Stimulated activated naive CD8-positive, alpha-beta T cell treated with anti-CD3 and anti-CD28 coated beads, Interleukin-15, amount 100 ng/mL, for 72 hours (primary cell): ENCODE measurements at places on chromosomes 11 and 22.

- no peak for DNase-seq
These were observed 62.1 kb upstream of the PHOX2A start for GRCh38 chr11:72305891-72306585.

GRCh38 chr11:100543386-100543785, 143.7 kb upstream of the ARHGAP42 start:
- no peak for DNase-seq

DNA sequence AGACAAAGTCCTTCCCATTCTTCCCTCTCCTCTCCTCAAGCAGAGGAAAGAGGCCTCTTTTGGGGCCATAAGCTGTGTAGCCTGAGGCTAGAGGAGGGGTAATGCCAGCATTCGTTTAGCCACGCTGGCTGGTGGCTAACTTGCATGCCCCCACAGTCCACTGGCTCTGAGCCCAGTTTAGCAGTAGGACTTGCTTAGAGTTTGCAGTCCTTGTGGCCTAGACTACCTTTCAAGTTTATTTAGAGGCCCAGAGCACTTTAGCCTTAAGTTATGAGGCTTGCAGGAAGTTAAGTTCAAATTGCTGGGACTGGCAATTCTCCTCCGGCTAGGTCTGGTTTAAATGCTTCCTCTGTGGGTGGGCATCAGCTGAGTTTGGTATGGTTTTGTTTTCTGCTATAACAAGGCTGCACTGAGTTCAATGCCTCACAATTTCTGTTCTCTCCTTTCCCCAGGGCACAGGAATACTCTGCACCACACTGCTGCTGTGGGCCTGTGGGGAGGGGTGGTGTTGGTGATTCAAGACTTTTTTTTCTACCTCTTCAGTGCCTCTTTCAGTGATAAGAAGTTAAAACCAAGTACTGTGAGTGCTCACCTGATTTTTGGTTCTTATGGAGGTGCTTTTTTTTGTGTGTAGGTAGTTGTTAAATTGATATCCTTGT, 281.0 kb upstream of the C11orf87 start:
- no peak for DNase-seq

DNA sequence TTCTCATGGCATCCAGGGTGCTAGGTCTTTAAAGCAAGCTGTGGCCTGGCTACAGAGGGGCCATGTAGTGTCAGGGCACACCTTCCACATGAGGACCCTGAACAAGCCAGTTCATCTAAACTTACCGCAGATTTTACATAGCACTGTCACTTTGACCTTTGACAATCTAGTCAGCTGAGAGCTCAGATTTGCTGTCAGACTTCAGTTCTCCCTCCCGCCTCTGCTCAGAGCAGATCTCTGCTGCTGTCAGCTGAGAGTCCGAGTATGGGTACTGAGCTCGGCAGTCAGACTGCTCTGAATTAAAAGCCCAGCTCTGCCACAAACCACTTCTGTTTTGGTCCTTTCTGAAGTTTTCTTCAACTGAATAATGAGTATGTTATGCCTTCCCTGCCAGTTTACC, 507.1 kb downstream of the SOX6 start:
- DNase-seq = no peak

DNA sequence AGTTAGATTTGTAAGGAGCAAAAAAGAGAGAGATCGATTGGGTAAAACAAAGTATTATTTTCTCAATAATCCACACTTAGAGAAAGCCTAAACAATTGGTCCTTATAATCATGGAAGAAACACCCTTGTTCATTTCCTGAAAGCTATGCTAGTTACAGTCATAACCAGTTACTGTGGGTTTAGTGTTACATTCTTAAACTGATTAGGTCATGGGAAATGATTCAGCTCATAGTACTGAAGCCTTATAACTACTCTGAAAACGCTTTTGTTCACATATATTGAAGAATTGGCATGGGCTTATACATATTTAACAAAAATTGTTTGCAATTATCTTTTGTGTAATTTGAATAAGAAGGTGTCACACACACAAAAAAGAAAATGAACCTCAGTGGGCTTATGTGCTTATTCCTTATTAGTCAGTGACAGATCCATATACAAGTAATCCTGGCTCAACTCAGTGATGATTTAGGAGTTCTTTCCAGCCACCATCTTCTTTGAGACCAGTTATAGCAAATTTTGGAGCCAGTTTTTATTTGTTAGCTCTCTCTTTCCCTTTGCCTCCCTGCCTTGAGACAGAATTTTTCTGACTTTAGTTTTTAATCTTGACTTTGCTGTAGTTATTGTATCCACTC, 198.5 kb upstream of the CTSC start:
- DNase-seq = no peak

DNA sequence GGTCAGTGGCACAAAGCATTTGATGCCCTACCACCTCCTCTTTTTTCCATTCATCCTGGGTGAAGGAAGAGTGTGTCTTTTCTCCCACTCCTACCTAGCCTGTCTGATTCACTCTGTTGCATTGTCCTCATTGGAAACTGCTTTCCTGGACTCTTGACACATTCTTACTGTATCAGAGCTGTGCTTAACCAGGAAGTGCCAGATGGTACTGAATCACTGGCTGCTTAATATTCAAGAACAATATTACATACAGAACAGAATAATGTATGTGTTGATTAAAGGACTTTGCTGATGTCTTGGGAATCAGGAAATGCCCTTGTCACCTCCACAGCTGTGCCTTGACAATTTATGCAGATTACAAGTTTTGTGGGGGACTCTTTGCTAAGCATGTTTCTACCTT, 44.4 kb downstream of the SVIP start:
- DNase-seq = no peak

GRCh38 chr11:94525546-94526324, 13.5 kb downstream of the C11orf97 start:
- no peak for DNase-seq

GRCh38 chr11:73995247-73995646, 12.6 kb upstream of the UCP2 start:
- DNase-seq = no peak

DNA sequence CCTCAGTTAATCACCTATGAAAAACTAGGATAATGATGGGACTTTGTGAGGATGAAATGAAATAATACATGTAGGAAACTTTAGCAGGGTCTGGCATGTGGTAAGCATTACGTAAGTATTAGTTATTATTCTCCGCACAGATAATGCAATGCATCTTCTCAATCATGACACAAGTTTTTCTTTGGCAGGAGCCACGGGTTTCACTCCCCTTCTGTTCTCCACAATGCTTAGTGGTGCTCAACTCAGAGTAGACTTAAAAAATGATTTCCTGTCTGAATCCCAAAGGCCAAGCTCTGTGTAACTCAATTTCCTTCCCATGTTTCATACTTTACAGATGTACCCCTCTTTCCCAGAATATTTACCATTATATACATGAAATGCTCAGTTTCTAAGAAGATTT, 82.9 kb downstream of the CCDC34 start:
- no peak for DNase-seq

- DNase-seq = peak; percentile 52
These were observed 1.4 kb downstream of the CCDC73 start for GRCh38 chr11:32792948-32793475.

- no peak for DNase-seq
These were observed 170.1 kb downstream of the GRIK4 start for GRCh38 chr11:120681434-120682331.

DNA sequence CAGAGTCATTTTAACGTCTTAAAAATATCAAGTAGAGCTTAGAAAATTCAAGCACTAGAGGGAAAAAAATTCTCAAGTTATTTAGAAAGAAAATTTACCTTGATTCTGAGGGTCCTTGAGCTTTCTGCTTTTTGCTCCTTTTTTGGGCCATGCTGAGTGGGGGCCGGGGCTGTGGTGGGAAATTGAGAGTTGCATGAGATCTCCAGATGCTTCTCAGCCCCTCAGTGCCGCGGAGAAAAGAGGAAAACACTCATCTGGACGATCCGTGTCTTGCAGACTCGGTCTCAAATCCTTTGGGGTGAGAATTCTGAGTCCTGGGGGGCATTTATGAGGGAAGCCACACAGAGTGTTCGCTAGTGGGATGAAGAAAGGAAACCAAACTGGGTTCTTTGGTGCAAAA, 700.8 kb downstream of the TBC1D22A start:
- no peak for DNase-seq

- no peak for DNase-seq
These were observed 3.4 kb downstream of the FAM83F start for GRCh38 chr22:39997939-39998726.

DNA sequence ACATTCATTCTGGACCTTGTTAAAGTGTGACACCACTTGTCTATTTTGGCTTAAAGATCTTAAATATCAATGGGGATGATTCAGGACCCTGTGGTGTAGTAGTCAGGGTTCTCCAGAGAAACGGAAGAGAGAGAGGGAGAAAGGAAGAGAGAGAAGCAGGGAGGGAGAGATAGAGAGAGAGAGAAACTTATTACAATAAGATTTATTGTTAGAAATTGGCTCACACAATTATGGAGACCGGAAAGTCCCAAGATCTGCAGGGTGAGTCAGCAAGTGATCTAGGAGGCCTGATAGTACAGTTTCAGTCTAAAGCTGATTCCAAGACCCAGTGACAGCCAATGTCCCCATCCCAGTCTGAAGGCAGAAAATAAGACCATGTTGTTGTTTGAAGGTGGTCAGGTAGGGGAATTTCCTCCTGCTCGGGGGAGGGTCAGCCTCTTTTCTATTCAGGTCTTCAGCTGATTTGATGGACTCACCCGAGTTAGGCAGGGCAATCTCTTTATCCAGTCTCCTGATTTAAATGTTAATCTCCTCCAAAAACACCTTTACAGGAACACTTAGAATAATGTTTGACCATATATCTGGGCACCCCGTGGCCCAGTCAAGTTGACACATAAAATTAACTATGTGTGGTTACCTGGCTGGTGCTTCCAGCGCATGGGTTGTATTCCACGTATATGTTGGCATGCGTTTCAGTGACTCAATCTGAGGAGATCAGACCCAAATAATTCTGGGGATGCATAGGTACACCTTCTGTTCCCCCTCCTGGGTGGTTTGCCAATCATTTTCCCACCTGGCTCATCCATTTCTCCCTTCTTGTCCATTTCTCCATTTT, 1350.5 kb downstream of the TBC1D22A start:
- DNase-seq = no peak

DNA sequence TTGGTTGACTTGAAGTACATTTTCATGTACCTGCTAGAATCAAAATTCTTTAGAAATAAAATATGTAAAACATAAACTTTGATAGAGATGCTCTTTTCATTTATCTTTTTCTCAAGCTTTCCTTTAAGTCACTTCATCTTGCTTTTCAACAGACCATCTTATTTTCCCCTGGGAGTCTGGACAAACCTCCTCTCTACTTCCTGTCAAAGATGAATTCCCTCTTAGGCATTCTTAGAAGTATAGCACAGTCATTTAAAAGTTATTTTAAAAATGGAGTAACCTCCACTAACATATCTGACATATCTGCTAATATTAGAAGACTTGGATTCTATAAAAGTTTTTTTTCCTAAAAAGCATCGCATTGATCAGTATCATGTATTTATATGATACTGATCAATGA, 84.8 kb upstream of the PAX6 start:
- DNase-seq = no peak

DNA sequence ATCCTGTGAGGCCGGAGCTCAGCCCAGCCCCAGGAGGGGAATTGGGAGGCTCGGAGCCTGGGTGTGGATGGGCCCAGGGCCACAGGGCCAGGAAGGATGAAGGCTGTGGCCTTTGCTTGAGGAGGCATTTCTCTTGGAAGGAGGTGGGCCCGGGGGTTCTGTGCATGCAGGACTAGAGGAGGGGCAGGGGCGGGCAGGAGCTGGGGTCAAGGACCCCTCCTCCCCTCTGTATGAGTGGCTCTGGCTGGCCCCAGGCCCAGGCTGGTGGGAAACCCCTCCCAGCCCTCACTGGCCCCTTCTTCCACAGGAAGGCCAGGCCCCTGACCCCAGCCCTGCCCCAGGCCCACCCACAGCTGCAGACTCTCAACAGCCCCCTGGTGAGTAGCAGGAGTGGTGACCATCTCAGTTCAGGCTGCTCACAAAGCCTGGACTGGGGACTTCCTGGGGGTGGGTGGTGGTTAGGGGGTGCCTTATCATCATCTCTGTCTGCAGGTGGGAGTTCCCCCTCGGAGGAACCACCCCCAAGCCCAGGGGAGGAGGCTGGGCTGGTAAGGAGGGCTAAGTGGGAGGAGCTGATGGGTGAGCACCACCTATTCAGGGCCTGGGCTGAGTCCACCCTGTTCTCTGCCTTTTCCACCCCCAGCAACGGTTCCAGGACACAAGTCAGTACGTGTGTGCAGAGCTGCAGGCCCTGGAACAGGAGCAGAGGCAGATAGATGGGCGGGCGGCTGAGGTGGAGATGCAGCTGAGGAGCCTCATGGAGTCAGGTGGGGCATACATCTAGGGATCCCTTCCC, 6.0 kb downstream of the KCNK7 start:
- DNase-seq = peak; percentile 81

DNA sequence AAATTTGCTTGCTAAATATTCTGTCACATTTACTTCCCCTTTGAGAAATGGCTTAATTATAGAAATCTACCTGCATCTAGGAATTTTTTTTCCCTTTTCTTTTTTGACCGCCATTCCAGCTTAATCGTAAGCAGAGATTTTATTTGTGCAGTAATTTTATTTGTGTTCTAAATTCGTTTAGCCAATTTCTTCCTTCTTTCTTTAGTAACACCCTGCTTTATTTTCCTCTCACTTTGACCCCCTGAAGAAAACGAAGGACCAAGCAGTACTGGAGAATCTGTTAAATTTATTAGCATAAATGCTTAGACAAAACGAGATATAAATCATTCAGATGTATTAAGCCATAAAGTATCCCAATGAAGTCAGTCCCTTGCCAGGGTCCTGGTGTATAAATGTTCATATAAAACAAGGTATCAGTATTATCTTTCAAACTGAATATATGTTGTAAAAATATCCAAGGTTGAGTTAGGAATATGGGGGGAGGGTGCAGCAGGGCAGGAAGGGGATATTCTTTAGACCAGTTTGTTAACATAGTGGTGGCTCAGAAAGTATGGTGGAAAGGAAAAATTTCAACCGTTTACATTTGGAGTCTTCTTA, 5.1 kb upstream of the WT1 start:
- DNase-seq = no peak

DNA sequence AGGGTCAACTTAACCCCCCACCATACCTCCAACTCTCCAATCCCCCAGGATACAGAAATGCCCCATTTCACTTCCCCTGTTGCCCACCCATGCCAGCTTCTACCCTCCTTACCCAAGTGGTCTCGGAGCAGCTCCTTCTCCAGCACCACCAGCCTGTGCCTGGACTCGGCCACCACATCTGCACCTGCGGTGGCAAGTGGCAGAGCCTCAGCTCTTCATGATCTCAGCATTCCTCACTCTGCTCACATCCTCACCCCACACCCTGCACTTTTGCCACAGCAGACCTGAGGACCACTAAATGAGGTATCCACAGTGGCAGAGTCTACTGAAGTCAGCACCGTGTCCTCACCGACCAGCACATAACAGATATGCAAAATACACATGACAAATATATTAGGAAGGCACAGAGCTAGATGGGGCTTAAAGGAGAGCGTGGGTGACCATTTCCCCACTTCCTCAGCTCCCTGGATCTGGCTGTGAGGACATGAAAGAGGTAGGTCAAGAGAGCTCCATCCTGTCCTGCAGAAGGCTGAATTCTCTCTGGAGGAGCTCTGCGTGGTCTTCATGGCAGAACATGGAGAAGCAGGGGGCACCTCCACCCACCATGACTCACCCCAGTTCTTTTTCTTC, 9.7 kb downstream of the NHERF4 start:
- DNase-seq = no peak
